ENCODE measurements at places on chromosomes 5 and 9. TPM values are rescaled to one million over a fixed set of nuclear protein-coding genes. Genes with fewer than 3 reads are reported as not detected.

NR2F1 gene
- 64.4 TPM for total RNA-seq

CLIC3 gene
- total RNA-seq, result 3.6 TPM

ZFR gene
- 85.1 TPM for total RNA-seq

PCSK5 gene
- 13.8 TPM for total RNA-seq

IRX4 gene
- not detected for total RNA-seq

MROH2B gene
- not detected for total RNA-seq

HMMR gene
- 0.31 TPM for total RNA-seq

GHR gene
- total RNA-seq, result 3.6 TPM

SLF1 gene
- total RNA-seq, result 6.1 TPM

IFNE gene
- 5.4 TPM for total RNA-seq

SLC6A19 gene
- not detected for total RNA-seq

PPP3R2 gene
- not detected for total RNA-seq

ECPAS gene
- 125 TPM for total RNA-seq

ITGA2 gene
- 40.5 TPM for total RNA-seq

CTXN3 gene
- total RNA-seq, result not detected

IL4 gene
- total RNA-seq, result not detected

MSX2 gene
- total RNA-seq, result 29.5 TPM

PAX5 gene
- not detected for total RNA-seq

DND1 gene
- total RNA-seq, result 2.7 TPM

WDR5 gene
- total RNA-seq, result 30.6 TPM

IFNB1 gene
- not detected for total RNA-seq

DMRT3 gene
- total RNA-seq, result not detected

TMEM252 gene
- not detected for total RNA-seq

IGIP gene
- 15.9 TPM for total RNA-seq

SLCO6A1 gene
- total RNA-seq, result not detected

BRINP1 gene
- 1.8 TPM for total RNA-seq

PCDHGC3 gene
- total RNA-seq, result 52.6 TPM

EIF4E1B gene
- not detected for total RNA-seq

NUTM2F gene
- total RNA-seq, result not detected

ADAMTSL2 gene
- 8.8 TPM for total RNA-seq

TMEM215 gene
- not detected for total RNA-seq

TNFSF15 gene
- total RNA-seq, result 16.2 TPM

PCDHGB7 gene
- total RNA-seq, result 11.7 TPM

OGN gene
- total RNA-seq, result 18.1 TPM

PCDHGA10 gene
- total RNA-seq, result 7.4 TPM

GARIN3 gene
- not detected for total RNA-seq

NMUR2 gene
- total RNA-seq, result not detected

GM2A gene
- 60.7 TPM for total RNA-seq

IL7R gene
- total RNA-seq, result 34.9 TPM

IRGM gene
- total RNA-seq, result 1.2 TPM

OLFM1 gene
- 47.8 TPM for total RNA-seq

ICE1 gene
- 33.2 TPM for total RNA-seq

PRSS3 gene
- 6.5 TPM for total RNA-seq

OSMR gene
- total RNA-seq, result 57.1 TPM

PKD2L2 gene
- not detected for total RNA-seq

GAS1 gene
- 11.6 TPM for total RNA-seq

IRX1 gene
- not detected for total RNA-seq

PCDHGC4 gene
- total RNA-seq, result 3.6 TPM

SLC25A2 gene
- total RNA-seq, result 1.3 TPM

NDFIP1 gene
- total RNA-seq, result 69.6 TPM

SHISAL2B gene
- not detected for total RNA-seq

IFNA8 gene
- not detected for total RNA-seq

AIF1L gene
- 13.2 TPM for total RNA-seq

GFRA3 gene
- 0.60 TPM for total RNA-seq

FAM120A gene
- total RNA-seq, result 197 TPM

GPR151 gene
- not detected for total RNA-seq

FYB1 gene
- total RNA-seq, result 17.9 TPM

LVRN gene
- total RNA-seq, result 0.49 TPM

FAXDC2 gene
- total RNA-seq, result 15.0 TPM

GKAP1 gene
- 9.5 TPM for total RNA-seq
